Liver (tissue), 10 donors: ENCODE measurements at places on chromosomes 6 and 20. TPM values are rescaled to one million over a fixed set of nuclear protein-coding genes. Genes with fewer than 3 reads are reported as not detected.

RIN2 gene
- total RNA-seq, result 16.6 TPM

DNA sequence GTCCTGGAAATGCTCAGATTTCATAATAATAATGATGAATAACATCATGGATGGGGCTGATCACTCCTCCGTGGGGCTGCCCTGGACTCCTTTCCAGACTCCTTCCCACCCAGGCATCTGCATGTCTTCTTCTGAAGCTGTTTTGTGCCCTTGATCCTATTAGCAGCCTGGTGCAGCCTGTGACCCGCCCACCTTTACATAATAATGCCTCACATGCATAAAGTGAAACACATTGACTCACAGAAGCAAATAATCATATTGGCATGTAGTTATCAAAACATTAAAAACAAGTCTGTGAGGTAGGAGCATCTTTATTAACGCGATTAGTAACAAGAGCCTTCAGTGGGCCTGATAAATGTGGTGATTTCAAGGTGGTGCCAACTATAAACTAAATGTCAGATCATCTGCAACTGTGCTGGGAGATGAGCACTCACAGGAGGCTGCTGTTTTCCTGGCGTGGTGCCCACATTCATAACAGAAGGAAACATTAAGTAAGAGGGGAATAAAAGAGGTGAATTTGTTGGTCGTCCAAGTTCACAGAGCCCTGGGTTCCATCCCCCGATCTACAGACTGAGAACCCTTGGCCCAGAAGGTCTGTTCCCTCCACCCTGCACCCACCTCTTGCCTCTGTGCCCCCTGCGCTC, 344.7 kb downstream of the CDH4 start:
- no peak for DNase-seq

GRCh38 chr6:139482287-139482686, 107.8 kb upstream of the CITED2 start:
- DNase-seq, result no peak

- DNase-seq, result no peak
Measured at GRCh38 chr6:51352506-51353029, 533.9 kb downstream of the TFAP2B start.

DNA sequence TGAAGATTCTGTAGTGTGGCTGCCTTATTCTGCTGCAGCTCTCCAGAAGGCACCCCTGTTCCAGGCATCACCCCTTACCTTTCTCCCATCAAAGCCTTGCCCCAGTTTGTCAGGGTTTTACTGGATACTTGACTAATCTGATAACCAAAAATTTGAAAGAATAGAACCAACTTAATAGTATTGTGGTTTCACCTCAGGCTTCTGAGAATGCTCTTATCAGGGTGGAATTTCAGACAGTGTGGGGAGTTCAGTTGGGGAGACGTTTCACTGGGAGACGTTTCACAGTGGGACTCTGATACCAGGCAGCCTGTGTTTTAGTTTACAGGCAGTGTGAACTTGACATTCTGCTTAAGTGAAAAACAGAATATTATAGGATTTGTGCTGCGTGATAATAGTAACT, 50.5 kb downstream of the SCAND1 start:
- DNase-seq, result no peak

ETV7 gene
- 0.28 TPM for total RNA-seq

GRCh38 chr6:132910759-132911158, 96.4 kb downstream of the RPS12 start:
- DNase-seq, result no peak

C6orf47 gene
- total RNA-seq, result 8.1 TPM

SLC17A9 gene
- 16.0 TPM for total RNA-seq

FAM229B gene
- total RNA-seq, result 1.8 TPM

WFDC5 gene
- not detected for total RNA-seq

DNA sequence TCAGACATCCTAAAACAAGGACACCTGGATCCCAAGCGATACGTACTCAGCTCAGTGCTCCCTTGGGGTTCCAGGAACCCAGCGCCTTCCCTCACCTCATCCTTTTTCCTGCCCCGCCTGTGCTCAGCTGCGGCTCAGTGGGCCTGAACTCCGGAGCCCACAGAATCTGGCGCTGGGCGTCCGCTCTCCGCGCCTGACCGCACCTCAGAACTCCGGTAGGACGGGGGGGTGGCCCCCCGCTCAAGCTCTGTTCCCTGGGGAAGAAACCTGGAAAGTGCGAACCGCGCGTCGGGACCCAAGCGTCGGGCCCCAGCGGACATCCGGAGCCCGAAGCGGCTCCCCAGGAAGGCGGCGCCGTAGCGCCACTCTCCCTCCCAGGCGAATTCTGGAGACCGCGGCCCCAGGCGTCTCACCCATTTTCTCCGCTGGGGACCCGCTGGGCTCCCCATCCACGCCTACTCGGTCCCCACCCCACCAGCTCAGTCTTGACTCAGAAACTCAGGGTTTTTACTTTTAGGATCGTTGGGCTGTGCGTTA, 336 bp upstream of the LY6G5C start:
- DNase-seq, result no peak

GRCh38 chr6:129774697-129775447, 64.9 kb upstream of the ARHGAP18 start:
- peak; percentile 56 for DNase-seq

GHRH gene
- not detected for total RNA-seq

- DNase-seq, result no peak
Measured at GRCh38 chr6:43301081-43301870, 3.2 kb downstream of the SLC22A7 start.

NHSL1 gene
- 10.9 TPM for total RNA-seq

DNA sequence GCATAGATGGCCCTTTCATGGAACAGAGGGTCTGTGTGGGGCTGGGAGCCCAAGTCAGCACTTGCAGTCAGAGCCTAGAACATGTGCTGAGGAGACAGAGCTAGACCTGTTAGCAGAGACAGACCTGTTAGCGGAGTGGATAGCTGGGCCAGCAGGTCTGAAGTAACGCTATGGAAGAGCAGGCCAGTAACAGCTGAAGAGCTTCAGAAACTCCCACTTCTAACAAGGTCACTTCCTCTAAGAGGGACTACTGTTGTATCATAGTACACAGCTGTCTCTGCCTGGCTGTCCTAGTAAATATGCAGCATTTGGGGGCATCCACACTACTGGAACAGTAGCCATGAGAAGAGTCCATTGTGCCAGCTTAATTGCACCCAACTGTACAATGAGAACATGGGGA, 41.2 kb upstream of the POLR1H start:
- DNase-seq, result no peak

DNA sequence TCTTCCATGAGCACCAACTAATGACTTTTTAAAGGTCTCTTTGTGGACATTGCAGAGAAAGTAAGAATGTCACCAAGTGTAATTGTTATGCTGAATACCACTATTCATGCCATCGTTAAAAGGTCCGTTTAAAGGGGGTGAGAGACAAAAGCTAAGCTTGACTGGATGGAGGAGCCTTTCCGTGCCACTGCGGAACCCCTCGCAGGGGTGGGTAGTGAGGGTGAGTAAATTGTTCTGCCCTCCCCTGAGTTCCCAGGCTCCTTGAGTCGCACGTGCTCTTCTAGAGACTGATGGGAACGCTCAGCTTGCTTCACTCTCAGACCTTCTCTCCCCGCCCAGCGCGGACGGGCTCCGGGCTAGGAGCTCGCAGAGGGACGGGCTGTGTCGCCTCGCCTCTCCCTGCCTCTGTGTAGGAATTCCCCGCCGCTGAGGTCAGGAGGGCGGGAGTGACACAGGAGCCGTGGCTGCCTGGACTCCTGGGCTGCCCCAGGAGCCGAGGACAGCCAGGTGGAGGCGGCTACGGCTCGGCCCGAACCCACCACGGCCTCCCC, 314.8 kb upstream of the QKI start:
- DNase-seq, result no peak

DNA sequence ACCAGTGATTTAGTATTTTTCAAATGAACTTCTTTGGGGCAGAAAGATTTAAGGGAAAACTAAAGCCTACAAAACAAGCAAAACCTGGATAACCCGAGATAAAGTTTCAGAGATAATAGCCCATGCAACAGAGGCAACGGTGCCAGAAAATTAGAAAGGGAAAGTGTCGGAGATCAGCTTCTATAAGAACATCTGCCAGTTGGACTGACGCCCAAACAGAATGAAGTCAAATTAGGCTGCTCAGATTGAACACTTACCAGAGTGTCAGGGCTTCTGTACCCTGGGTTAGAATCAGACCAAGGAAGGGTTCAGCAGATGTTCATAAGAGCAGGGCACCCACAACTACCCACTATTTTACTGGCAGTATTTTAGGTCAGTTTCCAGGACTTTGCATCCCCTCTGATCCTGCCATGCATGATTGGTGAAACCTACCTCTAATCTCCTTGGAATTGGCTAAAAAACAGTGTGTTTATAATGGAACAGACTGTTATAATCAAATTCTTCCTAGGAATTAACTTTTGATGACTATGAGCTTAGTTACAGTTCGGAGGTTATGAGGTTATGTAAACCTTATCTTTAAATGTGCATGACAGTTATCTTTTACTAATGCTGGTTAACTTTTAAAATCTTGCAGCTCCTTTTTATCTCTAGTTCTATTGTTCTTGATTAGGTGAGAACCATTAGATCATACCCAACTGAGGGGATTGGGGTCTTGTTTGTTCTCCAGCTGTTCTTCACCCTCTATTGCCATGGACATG, 13.1 kb downstream of the BMP2 start:
- DNase-seq, result no peak

DNA sequence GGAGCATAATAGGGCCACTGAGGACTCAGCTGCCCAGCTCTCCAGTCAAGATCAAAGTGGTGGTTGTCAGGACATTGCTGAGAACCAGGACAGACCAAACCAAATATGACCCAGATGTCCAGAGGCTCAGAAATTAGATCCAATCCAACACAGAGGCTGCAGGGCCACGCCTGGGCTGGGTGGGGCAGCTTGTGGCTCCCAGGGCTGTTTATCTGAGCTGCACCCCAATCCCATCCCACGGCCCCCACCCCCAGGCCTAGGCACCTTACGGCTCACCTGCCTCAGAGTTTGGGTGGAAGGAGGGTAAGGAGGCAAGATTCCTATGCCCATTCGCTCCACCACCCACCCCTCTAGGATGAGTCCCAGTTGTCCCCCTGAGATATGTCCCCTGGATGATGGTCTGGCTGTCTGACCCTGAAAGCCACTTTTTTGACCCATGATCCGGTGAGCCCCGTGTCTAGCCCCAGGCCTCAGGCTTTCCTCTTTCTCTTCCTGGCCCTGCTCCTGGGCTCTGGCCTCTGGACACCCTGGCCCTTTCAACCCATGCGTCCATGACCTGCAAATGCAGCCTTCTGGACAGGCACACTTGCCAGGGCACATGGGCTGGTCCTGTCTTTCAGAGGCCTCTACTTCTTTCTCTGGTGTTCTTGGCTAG, 40.0 kb downstream of the CPXM1 start:
- DNase-seq, result no peak

GSTA2 gene
- 2.0 TPM for total RNA-seq

- DNase-seq, result no peak
Measured at GRCh38 chr6:3382326-3383279, 74.2 kb downstream of the SLC22A23 start.

DNA sequence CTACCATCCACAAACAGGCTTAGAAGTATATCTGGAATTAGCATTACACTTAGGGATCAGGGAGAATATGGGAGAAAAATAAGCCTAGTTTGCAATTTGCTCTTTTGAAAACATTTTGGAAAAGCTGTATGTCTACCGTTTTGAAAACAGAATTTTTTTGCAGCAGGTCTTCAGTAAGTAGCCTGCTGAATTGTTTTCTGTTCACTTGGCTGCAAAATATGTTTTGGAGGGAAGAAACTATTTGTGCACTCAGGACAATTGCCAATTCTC, 39.6 kb downstream of the ILRUN start:
- no peak for DNase-seq

DNA sequence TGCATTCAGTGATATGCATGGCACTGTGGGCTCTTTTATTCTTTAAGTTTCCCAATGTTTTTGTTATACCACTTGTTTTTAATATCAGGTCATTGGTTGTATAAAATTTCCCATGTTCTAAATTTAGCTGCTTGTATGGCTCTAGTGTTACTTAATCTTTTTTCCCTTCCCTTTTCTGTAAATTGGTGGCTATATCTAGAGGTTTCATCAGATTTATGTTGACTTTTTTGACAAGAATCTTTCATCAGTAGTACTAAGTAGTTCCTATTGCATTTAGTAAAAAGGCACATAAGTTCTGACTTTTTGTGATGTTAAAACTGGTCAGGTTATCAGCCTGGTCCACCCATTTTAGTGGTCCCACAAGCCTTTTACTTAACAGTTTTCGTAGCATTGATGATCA, 51.1 kb downstream of the MMS22L start:
- DNase-seq, result no peak

- no peak for DNase-seq
Measured at GRCh38 chr6:25508051-25508450, 144.0 kb upstream of the SCGN start.

DNA sequence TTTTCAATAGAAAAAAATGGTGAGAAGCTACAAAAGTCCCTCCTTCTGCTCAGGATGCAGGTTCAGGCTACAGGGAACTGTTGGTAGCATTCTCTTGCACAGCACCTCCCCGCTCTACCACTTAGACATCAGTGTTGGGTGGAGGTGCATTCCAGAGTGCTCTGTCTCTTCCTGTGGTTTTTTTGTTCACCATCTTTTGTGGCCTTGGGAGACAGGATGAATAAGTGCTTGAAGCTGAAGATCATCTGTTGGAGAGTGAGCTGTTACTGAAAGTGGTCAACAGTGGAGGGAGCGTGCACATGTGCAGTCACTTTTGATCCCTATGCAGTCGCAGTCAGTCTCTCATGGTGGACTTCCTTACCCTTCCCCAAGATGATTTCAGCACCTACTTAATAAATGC, 16.6 kb upstream of the BTBD3 start:
- no peak for DNase-seq

DNA sequence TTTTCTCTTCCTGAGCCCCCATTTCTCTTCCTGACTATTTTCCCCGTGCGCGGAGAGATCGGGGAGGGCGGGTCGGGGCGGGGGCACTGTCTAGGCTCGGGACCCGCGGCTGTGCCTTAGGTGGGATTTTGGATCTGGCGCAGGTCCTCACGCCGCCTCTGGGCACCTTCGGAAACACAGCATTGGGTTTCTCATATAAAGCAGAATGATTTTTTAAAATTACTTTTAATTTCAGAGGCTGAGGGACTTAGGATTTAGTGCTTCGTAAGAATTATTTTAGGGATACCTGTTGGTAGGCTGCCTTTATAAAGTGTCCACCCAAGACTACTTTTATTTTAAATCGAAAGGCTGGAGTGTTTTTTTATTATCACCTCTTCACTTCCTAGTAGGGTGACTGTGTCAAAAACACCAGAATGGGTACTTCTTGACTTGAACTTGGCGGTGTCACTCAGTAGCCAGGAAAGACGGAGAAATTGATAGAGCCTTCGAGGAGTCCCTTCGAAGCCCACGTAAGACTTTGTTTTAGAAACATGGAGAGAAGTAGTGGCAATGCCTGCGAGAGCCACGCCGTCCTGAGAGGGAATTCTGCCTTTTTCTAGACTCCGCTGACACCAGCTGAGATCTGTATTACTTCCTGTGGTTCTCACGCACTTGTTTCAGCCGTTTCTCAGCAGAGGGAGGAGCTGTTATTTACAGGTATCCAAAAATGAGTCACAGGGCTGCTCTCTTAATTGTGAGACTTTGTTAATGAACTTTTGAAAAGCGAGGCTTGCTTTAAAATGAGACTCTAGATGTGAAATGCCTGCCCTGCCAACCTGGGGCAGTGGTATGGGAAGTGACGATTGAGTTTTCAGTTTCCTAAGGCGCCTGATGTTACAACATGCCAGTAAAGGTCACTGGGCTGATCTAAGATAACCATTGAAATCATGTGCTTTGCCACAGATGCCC, 667 bp downstream of the STX11 start:
- no peak for DNase-seq

CTNNBL1 gene
- 19.5 TPM for total RNA-seq

GRCh38 chr6:5423251-5423650, 161.9 kb downstream of the FARS2 start:
- DNase-seq, result no peak
